RPMI7951 (cell line): ENCODE measurements at places on chromosomes 11 and 22.

DNA sequence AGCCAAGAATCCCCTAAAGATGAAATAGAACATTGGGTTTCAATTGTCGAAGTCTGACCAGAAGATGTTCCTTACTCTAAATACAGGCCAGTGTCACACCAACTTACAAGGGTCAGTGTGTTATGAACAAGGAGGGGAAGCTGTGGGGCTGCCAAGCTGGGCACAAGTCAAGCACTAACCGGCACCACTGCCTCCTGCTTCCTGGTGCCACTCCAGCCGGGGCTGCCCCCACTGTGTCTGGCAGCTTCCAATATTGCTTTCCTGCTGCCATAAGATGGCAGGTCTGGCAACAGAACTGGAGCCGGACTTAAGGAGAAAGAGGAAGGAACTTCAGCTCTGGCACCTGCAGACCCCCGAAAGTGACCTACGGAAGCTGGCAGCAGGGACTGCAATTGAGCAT lies 13.7 kb upstream of the VPS37C start:
- DNase-seq: no peak

DNA sequence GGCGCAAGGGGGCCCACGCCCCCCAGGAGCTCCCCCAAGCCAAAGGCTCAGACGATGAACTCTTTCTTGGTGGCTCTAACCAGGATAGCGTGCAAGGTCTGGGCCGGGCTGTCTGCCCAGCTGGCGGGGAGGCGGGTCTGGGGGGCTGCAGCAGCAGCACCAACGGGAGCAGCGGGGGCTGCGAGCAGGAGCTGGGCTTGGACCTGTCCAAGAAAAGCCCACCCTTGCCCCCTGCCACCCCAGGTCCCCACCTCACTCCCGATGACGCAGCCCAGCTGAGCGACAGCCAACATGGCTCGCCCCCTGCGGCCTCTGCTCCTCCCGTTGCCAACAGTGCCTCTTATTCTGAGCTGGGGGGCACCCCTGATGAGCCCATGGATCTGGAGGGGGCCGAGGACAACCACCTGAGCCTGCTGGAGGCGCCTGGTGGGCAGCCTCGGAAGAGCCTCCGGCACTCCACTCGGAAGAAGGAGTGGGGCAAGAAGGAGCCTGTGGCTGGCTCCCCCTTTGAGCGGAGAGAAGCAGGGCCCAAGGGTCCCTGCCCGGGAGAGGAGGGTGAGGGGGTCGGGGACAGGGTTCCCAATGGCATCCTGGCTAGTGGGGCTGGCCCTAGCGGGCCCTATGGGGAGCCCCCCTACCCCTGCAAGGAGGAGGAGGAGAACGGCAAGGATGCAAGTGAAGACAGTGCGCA lies 21.6 kb upstream of the TMEM191C start:
- DNase-seq: no peak

- DNase-seq: no peak
These were observed 72.0 kb downstream of the CD82 start for GRCh38 chr11:44637487-44637886.

GRCh38 chr11:72468289-72468688 lies 34.0 kb upstream of the CLPB start:
- no peak for DNase-seq

- no peak for DNase-seq
These were observed 1.9 kb downstream of the CEP57 start for GRCh38 chr11:95792200-95792599.

DNA sequence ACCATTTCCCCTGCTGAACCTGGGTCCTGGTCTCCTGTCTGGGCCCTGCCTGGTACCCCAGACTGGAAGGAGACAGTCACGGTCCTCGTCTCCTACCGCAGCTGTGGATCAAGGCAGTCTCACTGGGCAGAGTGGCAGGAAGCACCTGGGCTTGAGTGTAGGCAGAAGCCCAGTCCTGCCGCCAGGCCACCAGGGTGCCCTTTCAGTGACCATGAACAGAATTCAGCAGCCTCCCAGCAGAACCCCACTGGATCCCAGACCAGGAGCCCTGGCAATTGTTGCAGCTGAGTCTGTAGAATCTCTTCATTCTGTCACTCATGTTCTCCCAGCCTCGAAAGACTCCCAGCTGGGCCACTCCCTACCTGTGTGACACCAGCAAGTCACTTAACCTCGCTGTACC lies 25.5 kb upstream of the CREB3L1 start:
- DNase-seq: no peak

DNA sequence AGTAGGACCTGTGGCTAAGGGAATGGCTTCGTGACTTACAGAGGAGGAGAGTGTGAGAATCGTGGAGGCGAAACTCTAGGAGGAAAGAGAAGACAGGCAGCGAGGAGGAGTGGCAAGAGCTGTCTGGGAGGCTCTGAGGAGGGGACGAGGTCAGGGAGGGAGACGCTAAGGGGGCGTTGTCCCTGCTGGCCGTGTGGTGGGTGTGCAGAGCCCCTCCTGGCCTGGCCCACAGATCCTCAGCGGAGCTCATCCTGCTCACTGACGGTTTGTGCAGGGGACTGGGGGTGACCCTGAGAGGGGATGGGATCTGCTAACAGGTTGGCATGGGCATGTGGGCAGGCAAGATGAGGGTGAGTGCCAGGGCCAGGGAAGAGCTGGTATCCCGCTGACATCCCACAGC lies 56.5 kb upstream of the PRR5 start:
- DNase-seq: no peak

- DNase-seq: no peak
These were observed 7.3 kb downstream of the YAP1 start for GRCh38 chr11:102117472-102118113.

- DNase-seq: no peak
These were observed 47.8 kb downstream of the COPB1 start for GRCh38 chr11:14451825-14452224.
